ENCODE measurements at places on chromosomes 6 and 20.
A peak's percentile ranks its signal among the peaks of the same experiment; 100 is the strongest.

DNA sequence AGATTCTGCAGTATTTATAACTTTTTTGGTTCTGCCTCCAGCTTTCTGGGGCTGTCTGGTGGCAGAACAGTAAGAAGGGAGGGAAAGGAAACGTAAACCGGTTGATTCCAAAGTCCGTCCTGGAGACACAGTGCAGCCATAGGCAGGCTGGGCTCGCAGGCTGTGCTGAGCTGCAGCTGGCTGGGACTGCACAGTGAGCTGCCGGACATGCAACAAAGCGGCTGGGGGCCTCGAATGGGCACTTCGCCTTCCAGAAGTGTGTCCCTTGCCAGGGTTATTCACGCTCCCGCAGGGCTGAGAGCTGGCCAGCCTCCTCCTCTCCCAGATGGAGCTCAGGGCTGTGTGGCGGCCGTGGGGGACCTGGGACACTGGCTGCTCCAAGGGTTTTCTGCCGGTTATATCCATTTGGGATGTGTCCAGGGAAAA, 78.1 kb upstream of the CD93 start:
- no peak for DNase-seq

- DNase-seq: peak; percentile 44
These were observed 8.2 kb upstream of the CD93 start for GRCh38 chr20:23094213-23094896.

DNA sequence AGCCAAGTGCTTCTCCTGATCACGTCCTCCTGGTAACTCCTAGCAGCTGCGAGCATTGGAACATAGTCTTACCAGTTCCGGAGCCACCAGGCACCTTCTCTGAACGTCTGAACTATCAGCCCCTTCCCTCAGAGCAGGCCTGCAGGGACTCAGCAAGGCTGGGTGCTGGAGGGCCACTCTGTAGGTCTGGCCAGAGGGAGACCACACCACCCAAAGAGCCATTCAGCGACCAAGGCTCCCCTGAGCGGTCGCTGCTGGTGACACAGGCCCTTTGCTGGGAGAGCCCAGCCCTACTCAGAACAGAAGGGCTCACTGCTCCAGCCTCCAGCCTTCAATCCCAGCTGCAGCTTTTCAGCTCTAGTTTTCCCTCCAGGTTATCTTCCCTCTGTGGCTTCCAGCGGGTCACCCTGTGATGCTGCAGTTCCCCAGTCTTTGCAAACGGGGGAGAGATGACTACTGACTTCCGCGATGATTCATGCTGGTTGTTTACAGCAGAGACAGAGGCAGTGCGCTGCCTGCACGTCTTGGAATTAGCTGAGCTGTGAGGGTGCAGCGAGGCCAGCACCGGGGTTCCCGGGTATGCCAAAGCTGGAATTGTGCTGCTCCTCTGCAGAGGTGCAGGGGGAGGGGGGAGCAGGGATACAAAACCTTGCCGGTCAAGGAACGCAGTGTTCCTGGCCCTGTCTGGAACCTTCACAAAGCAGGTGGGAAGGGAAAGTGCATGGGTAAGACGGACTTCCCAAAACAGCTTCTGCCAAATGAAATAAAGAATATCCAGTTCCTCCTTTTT, 161.4 kb downstream of the LY86 start:
- peak; percentile 84 for DNase-seq

DNA sequence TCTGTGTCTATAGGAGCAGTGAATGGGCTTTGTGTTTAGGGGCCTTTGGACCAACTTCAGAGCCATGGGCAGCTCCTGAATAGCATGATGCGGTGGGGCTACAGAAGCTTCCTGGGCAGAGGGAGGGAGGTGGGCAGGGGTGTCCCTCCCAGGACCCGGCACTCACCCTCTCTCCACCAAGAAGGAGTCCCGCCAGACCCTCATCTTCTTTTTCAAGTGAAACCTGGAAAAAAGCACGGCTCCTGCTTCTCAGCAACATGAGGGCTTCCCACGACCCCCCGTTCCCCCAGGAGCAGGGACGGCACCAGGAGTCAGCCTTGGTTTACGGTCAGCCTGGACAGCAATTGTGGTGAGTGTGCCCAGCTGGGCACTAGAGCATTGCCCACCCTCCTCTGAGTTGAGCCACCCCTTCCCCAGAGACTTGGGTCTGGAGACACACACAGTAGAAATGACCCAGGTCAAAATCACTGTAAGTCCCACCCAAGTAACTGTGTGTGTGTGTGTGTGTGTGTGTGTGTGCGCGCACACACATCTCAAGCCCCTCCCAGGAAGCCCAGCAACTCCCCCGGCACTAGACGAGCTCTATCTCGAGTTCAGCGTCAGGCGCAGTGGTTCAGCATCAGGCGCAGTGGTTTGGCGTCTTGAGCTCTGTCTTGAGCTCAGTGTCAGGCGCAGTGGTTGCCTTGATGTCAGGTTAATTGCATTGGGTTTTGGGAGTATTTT, 108.2 kb downstream of the SULF2 start:
- DNase-seq: no peak

DNA sequence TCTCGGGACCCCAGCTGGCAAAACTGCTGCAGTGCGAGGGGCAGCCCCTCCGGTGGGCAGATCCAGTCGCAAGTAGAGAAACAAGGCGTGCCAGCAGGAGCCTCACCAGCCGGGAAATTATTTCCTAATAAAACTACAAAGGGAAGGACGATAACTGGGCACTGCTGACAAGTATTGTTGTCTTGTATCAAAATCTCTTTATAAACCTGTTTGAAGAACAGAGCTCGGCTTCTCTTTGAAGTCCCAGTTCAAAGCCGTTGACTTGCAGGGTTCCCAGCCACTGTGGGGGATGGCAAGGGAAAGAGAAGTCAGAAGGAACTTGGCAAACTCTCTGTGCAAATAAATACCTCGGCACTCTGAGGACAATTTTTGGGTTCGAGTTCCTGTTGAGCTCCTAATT, 504.5 kb downstream of the CD83 start:
- DNase-seq: no peak

DNA sequence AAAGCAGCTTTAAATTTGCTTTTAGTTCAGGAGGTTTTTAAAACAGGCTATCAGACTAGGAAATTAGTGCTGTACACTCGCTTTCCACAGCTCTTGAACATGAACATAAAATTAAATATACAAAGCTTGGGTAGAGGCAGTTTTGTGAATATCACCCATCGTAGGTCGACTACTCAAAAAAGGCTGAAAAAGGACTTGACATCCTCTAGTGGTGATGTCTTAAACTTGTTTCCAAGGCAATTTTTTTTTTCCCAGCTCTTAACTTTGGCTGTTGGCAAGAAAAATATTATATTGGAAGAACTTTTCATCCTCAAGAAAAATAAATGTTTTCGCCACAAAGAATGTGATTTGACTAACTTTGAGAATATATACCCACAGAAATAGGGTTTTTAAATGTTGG, 2.9 kb downstream of the MAP7 start:
- peak; percentile 60 for DNase-seq

DNA sequence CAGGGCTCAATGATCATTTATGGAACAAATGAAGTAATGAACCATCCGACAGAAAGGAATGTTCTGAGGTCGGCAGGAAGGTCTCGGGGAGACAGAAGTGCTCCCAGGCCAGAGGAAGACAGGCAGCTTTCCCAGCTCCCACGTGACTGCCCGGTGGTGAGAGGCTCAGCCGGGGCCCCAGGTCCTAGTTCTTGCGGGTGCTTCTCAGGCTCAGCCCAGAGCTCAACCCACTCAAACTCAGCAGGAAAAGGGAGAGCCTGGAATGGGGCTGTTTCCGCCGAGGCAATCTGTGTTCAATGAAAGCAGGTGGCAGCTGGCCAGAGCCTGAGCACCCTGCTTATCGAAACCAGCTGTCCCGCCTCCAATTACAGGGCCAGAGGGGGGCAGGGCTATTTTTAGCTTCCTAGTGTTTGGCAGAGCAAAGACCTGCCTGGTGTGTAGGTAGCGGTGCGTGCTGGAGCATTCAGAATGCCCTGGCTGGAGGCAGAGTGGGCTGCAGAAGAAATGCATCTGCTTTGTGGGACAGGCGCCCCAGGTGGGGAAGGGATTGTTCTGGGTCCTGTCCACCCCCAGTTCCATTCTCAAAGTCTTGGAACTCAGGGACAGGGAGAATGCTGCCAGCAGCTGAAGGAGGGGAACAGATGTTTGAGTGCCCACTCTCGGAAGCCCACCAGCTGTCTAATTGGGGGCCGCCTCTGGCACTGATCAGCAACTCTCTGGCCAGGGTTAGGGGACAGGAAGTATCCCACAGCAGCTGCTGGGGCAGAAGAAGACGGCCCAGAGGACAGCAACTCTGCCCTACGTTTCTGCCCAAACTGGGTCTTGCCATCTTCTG, 145.1 kb downstream of the PREX1 start:
- peak; percentile 12 for DNase-seq
